Endodermal cell (in vitro differentiated cells): ENCODE measurements at places on chromosomes 4 and X.

- no peak for DNase-seq
Measured at GRCh38 chrX:16526003-16526402, 124.0 kb upstream of the S100G start.

GRCh38 chr4:18435781-18436180, 414.2 kb upstream of the LCORL start:
- no peak for DNase-seq

DNA sequence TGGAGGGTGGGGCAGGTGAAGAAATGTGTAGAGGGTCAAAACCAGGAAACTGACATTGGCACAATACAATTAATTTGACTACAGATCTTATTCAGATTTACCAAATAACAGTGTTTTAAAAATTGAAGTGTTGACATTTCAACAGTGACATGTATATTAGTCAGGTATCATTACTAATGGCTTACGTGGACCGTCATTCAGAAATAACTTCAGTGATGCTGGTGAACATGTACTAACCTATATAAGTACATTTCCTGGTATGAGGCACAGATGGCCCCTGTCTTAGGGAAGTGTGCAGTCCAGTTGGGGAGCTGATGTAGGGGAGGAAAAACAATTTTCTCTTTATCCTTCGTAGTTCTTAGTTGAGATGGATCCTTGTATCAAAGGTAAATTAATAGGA, 22.3 kb upstream of the MAOA start:
- no peak for DNase-seq

DNA sequence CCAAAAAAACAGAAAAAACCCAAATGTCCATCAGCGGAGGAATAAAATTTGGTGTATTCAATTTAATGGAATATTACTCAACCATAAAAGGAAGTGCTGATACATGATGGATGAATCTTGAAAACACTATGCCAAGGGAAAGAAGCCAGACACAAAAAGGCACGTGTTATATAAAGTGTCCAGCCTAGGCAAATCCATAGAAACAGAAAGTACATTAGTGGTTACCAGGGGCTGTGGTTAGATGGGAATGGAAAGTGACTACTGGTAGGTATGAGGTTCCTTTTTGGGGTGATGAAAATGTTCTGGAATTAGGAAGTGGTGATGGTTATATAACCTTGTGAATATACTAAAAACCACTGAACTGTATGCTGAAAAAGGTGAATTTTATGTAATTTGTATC, 3.5 kb upstream of the CDKL2 start:
- no peak for DNase-seq

DNA sequence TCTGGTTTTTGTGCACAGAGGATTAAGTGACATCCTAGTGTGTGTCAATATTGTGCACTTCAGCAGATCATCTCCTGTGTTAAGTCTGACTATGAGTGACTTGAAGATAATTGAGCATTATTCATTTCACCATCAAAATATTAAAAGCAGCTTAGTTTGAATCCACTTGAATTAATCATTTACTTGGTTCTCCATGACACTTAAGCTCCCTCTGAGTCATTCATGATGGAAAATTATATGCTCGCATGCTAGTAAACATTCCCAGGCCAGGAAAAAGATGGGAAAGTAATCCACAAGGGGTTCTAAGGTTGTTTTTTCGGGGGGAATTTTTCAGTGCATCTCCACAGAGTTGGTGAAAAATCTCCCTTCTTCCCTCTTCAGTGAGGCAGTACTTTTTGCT, 97.2 kb upstream of the EOLA2 start:
- DNase-seq, result no peak

DNA sequence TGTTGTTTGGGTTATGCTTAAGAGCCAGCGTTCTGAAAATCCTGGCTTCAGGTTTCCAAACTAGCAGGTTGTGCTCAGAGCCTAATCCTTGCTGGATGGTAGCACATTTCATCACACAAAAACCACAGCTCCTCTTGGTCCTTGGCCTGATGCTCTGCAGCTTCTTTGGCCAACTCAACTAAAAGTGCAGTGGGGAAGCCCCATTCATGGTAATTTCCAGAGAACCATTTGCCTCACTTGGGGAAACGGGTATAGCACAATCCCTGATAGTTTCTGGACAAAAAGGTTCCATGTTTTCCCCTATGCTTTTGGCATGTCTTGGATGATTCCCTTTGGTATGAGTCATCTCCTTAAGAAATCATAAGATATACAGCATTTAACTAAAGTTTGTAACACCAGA, 78.7 kb downstream of the SYNPO2 start:
- no peak for DNase-seq

- no peak for DNase-seq
Measured at GRCh38 chr4:185734214-185734613, 77.8 kb downstream of the SORBS2 start.

- DNase-seq, result peak; percentile 71
Measured at GRCh38 chr4:184165291-184165690, 52.4 kb downstream of the ENPP6 start.

- no peak for DNase-seq
Measured at GRCh38 chr4:151527699-151528098, 118.7 kb downstream of the FHIP1A start.

- peak; percentile 37 for DNase-seq
Measured at GRCh38 chr4:5960252-5960880, 57.9 kb downstream of the C4orf50 start.

DNA sequence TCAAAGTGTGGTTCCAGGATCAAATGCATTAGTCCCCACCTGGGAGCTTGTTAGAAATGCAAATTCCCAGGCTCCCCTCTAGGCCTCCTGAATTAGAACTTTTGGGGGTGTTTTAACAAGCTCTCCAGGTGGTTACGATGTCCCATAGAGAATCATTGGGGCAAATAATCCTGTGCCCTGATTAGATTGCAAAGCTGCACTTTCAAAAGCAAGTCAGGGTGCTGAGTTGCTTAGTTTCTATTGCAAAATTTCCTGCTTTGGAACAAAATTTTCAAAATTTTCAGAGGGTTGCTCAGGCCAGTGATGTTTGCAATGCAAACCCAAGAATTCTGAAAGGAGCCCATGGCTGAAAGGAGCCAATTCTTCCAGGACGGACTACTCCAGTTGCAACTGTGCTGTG, 71.0 kb downstream of the MGST2 start:
- peak; percentile 46 for DNase-seq

- DNase-seq, result no peak
Measured at GRCh38 chr4:176775338-176775737, 17.4 kb downstream of the VEGFC start.

- DNase-seq, result no peak
Measured at GRCh38 chrX:96619588-96619987, 65.1 kb upstream of the DIAPH2 start.

DNA sequence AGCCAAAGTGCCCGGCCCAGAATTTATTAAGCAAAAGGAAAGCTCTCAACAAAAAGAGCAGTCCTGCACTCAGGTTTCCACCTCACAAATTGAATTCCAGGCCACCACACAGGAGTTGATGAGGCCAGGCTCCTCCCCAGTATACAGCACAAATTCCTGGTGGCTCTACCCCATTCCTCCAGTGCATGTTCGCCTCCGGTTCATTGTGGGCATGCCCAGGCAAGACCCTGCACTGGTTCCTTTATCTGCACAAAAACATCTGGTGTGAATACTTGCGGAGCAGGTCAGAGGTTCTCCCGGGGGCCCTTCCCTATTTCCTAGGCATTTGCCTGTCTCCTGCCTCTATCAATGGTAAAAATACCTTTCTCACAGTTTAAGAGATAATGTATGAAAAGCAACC, 195.2 kb upstream of the ANXA10 start:
- DNase-seq, result peak; percentile 70

DNA sequence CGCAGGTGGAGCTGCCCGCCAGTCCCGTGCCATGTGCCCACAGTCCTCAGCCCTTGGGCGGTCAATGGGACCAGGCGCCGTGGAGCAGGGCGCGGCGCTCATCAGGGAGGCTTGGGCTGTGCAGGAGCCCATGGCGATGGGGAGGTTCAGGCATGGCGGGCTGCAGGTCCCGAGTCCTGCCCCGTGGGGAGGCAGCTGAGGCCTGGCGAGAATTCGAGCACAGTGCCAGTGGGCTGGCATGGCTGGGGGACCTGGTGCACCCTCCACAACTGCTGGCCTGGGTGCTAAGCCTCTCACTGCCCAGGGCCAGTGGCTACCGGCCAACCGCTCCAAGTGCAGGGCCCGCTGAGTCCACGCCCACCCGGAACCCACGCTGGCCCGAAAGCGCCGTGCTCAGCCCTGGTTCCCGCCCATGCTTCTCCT, 646.5 kb downstream of the GABRG1 start:
- no peak for DNase-seq

GRCh38 chr4:77449171-77449570, 156.4 kb upstream of the CXCL13 start:
- DNase-seq, result no peak

DNA sequence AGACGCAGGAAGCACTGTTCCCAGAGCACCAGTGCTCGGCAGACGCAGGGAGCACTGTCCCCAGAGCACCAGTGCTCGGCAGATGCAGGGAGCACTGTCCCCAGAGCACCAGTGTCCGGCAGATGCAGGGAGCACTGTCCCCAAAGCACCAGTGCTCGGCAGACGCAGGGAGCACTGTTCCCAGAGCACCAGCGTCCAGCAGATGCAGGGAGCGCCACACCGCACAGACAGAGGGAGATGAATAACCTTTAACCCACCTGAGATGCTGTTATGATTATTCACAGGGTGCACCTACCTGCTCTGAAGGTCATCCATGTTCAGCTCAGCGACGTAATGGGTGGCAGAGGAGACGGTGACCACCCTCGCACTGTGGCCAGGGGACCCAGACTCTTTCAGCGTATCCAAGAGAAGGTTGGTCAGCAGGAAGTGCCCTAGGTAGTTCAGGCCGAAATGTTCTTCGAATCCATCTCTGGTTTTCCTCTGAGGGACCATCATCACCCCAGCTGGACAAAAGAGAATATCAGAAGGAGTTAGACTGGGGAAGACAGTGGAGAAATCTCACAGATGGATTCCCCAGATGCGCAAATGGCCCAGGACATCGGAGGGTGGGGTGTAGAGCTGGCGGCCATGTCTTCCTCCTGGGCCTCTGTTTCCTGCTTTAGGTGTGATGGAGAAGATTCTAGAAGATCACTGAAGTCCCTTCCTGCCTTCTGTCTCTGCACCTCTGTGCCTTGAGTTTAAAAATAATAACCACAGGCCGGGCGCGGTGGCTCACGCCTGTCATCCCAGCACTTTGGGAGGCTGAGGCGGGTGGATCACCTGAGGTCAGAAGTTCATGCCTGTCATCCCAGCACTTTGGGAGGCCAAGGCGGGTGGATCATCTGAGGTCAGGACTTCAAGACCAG, 234.1 kb downstream of the DHRSX start:
- no peak for DNase-seq

DNA sequence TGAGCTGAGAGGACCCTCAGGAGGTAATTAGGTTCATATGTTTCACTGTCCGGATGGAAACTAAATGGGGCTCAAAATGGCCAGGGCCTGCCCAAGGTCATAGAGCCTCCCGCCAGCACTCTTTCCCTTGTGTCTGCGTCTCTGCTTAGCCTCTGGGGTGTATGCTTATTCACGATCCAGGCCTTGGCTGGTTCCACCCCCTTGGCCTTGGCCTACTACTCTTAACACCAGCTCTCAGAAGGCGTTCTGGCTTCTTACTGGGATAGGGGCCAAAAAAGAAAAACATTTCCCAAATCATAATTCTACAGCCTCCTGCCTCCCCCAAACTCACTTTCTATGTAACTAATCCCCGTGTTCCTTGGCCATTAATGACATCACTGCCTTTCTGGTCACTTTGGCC, 68.8 kb downstream of the RTL5 start:
- DNase-seq, result no peak

GRCh38 chrX:150212672-150213480, 150.2 kb upstream of the MAMLD1 start:
- DNase-seq, result peak; percentile 62

DNA sequence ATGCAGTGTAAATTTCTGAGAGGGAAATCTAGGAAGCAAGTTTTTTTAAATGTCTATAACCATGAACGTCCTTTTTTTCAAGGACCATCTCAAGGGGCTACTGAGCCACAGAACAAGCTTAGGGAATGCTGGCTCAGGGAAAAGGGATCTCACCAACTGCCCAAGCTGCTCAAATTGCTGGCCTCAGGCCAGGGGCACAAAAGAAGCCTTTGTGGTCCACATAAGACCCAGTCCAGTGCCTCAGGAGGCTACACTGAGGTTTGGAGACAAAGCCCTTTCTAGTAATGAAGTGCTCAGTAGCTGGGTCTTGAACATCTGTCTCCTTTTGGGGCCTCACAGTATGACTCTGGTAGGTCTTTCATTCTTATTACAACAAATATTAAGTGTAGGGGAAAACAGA, 305.5 kb downstream of the RAB28 start:
- DNase-seq, result no peak

DNA sequence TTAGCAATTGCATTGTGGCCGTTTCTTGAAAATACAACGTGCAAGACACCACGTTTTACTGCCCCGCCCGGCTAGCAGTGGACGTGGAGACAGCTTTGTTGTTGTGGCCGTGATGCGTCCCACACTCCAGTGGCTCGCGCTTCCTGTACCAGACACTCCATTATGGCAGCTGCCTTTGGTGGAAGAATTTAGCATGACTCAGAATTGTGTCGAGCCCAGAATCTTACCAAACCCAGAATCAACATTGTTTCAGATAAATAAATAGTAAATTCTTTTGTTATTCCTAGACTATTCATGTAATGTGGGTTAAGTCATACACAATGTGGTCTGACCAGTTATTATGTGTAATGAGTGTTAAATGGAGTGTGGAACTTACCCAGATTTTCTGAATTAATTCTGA, 25.3 kb upstream of the S100P start:
- no peak for DNase-seq

DNA sequence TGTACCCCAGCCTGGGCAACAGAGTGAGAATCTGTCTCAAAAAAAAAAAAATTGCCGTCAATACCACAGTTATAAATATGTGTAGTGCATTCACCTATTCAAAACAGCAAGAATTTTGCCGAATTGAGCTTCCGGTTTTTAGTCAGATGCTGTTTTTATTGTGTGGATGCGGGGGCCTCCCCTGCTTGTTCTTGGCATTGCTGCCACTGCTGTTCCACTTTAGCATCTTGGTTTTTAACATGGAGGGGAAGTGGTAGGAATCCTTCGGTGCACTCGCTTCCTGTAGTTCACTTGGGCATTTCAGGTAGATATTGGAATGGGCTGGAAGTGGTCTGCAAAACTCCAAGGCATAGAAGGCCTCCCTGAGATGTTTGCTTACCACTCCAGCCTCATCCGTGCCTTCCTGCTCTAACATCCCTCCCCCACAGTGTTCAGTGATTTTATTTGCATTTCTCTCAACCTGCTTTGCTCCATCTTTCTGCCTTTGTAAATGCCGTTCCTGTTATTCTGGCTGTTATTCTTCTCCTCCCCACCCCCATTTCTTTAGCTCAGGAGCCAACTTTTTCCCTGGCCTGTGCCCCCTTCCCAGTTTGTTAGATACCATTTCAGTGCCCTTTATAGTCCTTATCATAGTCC, 25.5 kb downstream of the MOB1B start:
- no peak for DNase-seq

- no peak for DNase-seq
Measured at GRCh38 chr4:22514481-22514880, 1.4 kb downstream of the ADGRA3 start.

DNA sequence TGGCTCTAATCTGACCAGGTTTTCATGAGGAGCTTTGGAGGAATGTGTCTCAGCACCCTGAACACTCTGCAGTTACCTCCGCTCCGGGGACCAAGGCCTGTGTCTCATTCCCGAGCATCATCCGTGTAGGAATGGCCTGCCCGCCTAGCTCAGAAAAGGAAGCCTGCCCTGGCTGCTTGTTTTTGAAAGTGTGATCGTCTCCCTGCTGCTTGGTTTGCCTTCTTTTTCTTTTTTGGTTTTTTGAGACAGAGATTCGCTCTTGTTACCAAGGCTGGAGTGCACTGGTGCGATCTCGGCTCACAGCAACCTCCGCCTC, 73.3 kb downstream of the CRLF2 start:
- DNase-seq, result no peak
